NCI-H226 (cell line): ENCODE measurements at places on chromosomes 5 and 9.

DNA sequence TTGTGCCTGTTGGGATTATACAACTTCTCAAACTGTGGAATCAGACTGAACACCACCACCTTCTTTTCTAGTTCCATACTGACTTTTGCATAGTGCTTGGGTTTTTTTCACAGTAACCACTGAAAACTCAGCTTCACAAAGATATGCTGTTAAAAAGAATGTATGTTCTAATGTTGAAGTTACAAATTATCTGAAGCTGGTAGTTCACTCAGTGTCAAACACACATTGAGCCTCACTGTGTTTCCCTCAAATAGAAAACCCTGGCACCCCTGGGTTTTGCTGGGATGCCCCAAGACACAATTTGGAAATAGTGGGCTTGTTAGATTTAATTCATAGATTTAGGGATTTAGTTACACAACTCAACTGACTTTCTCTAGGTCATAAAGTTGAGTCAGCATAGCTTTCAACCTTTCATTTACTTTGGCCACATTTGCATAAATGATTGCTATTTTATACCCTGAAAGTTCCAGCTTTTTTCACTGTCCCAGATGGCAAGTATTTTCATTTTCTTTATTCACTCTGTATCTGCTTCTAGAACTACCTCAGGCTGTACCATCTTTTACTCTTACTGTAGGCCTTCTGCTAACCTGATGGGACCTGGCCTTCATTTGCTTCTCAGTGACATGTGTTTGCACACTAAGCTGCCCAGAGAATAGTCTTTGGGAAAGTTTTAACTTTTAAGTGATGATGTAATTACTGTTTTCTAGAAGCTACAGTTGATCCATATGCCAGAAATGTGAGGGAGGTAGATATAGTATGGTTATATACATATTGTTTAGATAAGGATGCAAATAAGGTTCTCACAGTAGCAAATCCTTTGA, 115.1 kb downstream of the CDC42SE2 start:
- DNase-seq: no peak

- no peak for DNase-seq
Measured at GRCh38 chr5:7884491-7885267, 15.7 kb downstream of the MTRR start.

DNA sequence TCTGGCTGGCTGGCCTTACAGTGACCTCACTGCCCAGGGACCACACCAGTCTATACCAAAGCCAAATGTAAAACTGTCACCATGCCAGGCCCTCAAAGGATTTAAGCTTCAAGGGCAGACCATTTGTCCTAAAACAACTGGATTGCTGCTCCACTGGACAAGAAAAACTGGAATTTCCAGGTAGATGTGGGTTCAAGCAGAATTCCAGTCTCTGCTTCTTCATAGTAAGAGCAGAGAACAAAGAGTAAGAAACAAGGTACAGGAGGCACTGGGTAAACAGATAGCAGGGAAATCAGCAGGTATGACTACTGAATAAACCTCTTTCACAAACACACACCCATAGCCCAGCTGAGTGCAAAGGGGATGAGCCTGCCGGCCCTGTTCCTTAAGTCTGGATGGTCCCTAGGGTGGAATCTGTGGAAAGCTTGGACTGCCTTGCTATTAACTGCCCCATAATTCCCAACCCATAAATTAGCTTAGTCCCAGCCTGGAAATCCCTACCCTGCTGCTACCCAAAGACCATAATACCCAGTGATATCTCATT, 5.5 kb downstream of the B4GALT1 start:
- DNase-seq: no peak

- DNase-seq: no peak
Measured at GRCh38 chr5:154620411-154620810, 134.8 kb upstream of the LARP1 start.

- DNase-seq: no peak
Measured at GRCh38 chr5:127961763-127962145, 121.8 kb upstream of the SLC12A2 start.

GRCh38 chr9:14240537-14240936, 73.4 kb downstream of the NFIB start:
- DNase-seq: no peak

- DNase-seq: no peak
Measured at GRCh38 chr5:59790376-59790775, 103.2 kb downstream of the PDE4D start.

DNA sequence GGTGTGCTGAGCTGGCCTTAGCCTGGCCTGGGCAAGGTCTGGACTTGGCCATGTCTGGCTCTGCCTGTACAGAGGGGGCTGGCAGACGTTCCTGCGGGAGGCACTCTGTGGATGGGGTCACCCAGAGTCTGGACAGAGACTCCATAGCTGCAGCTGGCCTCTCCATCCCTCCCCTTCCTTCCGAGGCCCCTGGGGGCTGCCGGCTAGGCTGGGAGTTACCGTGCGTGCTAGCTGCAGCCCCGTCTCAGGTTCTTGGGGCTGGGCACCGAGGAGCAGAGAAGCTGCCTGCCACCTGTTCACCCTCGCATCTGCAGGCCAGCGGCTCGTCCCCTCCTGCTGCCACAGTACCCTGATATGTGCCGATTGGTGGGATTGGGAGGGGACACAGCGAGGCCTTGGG, 63.4 kb downstream of the RXRA start:
- no peak for DNase-seq

- no peak for DNase-seq
Measured at GRCh38 chr5:56492812-56493211, 259.7 kb upstream of the ANKRD55 start.
